ENCODE measurements at places on chromosomes 7 and 10. TPM values are rescaled to one million over a fixed set of nuclear protein-coding genes. Genes with fewer than 3 reads are reported as not detected.

Gene AZGP1
- 2.3 TPM for total RNA-seq

Gene PLXDC2
- 155 TPM for total RNA-seq

Gene C7orf57
- not detected for total RNA-seq

Gene RAB19
- not detected for total RNA-seq

Gene DPCD
- total RNA-seq, result 12.6 TPM

DNA sequence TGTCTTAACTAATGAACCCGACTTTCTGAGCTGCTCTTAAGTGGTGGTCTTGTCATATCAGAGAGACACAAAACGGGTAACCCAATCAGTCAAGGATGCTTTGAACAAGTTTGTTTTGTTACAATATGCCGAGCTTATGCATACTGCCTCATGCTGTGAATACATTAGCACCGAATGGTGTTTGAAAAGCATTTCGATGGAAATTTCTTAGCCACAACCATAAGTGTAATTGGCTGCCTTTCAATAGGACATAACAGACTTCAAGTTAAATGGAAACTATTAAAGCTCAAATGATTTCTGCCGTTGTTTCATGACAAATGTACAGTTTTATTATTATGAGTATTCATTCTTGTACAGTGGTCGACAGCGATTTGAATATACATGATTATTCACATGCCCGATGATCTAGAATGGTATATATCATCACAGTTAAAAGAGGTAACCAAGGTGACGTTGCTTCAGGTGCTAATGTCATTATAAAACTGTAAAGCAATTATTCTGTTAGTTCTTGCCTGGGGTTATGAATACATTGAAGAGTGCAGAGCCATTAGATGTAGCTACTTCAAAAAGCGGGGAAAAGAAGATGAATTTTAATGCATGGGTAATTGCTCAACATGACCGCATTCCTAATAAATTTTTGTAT lies 118.8 kb downstream of the EBF3 start:
- no peaks in the 10 kb centered on the region for H3K4me1 ChIP-seq
- H3K36me3 ChIP-seq, result no peaks in the 10 kb centered on the region
- no peak overlapping the region for H3K4me3 ChIP-seq
- DNase-seq, result no peak

DNA sequence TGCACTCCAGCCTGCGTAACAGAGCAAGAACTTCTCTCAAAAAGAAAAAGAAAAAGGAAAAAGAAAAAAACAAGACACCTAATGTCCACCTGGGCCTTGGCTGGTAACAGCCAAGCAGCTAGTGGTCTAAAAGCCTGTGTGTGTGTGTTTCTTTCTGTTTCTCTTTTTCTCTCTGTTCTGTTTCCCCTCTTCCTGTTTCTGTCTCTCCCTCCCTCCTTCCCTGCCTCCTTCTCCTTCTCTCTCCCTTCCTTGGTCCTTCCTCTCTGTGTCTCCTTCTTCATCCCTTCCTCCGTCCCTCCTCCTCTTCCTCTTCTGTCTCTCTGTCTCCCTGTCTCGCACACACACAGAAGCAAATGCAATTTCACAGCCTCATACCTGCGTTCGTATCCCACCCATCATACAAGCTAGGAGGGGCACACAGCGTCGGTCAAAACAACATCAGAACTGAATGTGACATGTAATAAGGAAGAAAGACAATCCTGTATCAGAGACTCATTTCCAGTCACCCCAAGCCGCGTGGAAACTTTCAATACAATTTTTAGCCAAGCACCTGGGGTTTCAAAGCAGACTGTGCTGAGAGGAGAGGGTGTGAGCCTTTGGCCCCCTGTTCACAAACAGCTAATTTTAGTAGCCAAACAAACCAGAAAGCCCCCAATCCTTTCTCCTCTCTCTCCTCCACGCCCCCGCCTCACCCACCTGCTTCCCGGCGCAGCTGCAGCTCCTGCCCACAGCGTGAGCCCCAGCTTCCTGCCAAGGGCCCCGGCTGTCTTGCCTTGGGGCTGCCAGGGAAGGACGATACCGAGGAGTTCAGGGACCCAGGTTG lies 50.2 kb upstream of the GNA12 start:
- peaks cover 9% of the 10 kb centered on the region for H3K4me1 ChIP-seq
- H3K4me3 ChIP-seq, result peak overlapping the region; percentile 39
- DNase-seq, result no peak
- no peak overlapping the region for H3K27ac ChIP-seq
- H3K36me3 ChIP-seq, result no peaks in the 10 kb centered on the region

DNA sequence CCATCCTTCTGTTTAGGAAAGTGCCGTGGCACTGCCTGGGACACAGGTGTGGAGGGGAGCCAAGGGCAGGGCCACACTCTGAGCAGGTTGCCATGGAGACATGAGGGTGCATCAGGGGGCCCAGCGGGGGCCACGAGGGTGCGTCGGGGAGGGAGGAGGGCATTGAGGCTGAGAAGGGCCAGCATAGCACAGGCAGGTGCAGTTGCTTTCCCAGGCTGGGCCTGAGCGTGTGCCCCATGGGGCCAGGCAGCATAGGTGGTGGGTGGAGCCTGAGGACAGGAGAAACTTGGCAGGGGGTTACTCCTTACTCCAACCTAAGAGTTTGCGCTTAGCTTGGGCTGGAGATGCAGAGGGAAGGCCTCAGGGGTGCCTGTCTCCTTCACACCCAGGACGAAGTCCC lies 15.2 kb downstream of the YKT6 start:
- no peak for DNase-seq
- peaks cover 17% of the 10 kb centered on the region for H3K36me3 ChIP-seq
- no peaks in the 10 kb centered on the region for H3K27me3 ChIP-seq
- no peaks in the 10 kb centered on the region for H3K4me1 ChIP-seq

DNA sequence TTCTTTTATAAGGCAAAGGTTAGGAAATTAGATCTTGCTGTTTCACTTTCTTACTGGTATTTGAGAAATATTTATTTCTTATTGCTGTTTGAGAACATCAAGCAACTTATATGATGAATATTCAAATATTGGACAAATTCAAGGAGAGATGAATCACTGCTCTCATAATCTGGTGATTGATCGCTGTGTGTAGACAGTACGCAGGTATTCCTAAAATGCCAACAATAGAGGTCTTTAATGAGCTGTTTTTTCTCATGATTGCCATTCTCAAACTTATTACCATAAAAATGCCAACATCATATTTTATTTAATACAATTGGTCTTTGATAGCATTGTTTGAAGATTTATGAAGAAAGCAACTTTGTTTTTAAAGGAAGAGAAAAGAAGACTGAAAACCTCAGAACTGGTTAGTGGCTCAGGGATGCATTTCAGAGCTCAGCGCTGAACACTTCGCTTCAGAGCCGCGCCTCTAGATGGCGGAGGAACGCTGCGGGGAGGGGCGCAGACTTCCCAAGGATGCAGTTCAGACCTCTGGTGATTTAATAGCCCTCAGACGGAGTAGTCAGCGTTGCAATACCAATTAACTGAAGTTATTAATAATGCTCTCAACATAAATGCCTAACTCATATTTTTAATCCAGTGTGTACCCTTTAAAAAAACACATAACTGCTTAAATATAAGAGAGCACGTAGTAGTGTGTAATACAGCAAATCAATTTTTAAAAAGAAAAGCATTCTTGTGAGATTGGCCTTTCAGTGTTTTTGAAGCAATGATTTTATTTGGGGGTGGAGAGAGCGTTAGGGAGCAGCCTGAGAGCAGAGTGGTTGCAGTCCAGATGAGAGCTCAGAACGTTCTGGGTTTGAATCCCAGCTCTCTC lies 38.5 kb upstream of the STEAP4 start:
- no peak overlapping the region for H3K4me3 ChIP-seq
- no peaks in the 10 kb centered on the region for H3K27me3 ChIP-seq
- no peaks in the 10 kb centered on the region for H3K36me3 ChIP-seq

DNA sequence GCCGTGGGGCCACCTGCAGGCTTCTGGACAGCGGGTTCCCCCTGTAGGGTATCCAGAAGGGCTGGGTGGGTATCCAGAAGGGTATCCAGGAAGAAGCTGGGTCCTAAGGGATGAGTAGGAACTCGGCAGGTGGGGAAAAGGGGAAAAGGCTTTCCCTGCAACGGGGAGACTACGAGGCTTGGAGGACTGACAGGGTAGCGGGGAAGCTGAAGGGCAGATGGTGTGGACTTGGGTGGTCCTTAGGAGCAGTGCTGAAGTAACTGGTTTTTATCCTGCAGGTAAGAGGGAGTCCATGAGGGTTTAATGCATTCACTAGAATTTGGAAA lies 525 bp downstream of the UBE2D4 start:
- peak overlapping the region; percentile 90 for H3K4me3 ChIP-seq
- DNase-seq, result no peak
- H3K36me3 ChIP-seq, result no peaks in the 10 kb centered on the region
- H3K27me3 ChIP-seq, result no peaks in the 10 kb centered on the region
- H3K27ac ChIP-seq, result peak overlapping the region; percentile 93

DNA sequence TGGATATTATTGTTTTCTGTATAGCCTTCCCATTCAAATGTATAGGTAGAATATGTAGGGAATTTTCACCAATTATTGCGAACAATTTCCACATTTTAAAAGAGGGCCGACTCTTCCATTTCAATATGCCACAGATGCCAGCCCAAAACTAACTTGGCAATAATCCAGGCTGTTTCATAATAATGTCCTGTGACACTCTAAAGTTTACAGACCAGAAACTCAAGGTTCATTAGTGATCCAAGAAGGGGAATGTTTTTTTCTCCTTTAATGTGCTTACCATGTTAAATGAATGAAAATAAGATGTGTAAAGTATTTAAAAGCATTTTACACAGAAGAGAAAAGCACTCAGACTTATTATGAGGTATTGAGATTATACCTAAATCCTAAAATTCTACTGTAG lies 63.0 kb upstream of the FAM3C start:
- H3K27ac ChIP-seq, result no peak overlapping the region
- H3K4me3 ChIP-seq, result no peak overlapping the region
- no peak for DNase-seq
- H3K4me1 ChIP-seq, result no peaks in the 10 kb centered on the region
- H3K36me3 ChIP-seq, result no peaks in the 10 kb centered on the region

DNA sequence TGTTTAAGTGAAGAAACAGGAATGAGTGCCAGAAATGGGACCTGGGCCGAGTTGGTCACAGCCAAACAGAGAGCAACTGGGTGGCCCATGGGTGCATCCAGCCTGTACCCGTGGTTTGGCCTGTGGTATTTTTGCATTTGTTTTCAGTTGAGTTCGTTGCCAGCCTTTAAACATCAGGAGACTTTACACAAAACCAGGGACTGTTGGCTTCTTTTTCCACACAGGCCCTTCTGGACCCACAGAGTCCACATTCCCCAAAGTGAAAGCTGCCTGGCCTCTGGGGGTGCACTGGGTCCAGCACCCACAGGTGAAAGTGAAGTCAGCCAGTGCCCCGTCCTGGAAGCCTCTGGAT lies 54.1 kb upstream of the TNS3 start:
- peak overlapping the region; percentile 88 for H3K27ac ChIP-seq
- peaks cover 71% of the 10 kb centered on the region for H3K4me1 ChIP-seq
- DNase-seq, result no peak
- peak overlapping the region; percentile 37 for H3K4me3 ChIP-seq
- no peaks in the 10 kb centered on the region for H3K27me3 ChIP-seq

DNA sequence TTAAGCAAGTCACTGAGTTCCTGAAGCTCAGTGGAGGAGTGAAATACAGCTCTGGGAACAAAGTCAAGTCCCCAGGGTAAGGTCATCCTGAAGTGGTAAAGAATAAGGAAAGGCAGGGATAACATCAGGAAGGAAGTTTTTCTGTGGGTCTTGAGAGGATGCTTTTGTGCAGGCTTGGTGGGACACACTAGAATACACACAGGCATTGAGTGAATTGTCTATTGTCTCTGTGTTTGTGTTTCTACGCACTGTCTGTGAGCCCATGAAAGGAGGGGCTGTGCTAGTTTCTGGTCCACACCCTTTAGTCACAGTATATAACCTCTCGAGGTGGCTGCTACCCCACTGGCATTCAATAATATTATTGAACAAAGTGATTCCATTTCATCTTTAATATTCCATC lies 95.8 kb upstream of the ABCB5 start:
- H3K27ac ChIP-seq, result no peak overlapping the region
- no peak for DNase-seq
- H3K27me3 ChIP-seq, result no peaks in the 10 kb centered on the region
- H3K36me3 ChIP-seq, result no peaks in the 10 kb centered on the region
- no peaks in the 10 kb centered on the region for H3K4me1 ChIP-seq

GRCh38 chr7:143987513-143987912 lies 12.6 kb upstream of the OR6B1 start:
- H3K27ac ChIP-seq, result no peak overlapping the region
- no peaks in the 10 kb centered on the region for H3K36me3 ChIP-seq
- no peak for DNase-seq
- H3K4me3 ChIP-seq, result no peak overlapping the region
- no peaks in the 10 kb centered on the region for H3K4me1 ChIP-seq

GRCh38 chr7:93890464-93891068 lies at the start of gene TFPI2:
Gene TFPI2 (minus strand): TSS chr7:93890753. CDS start chr7:93890678, 75 bp downstream.
- no peaks in the 10 kb centered on the region for H3K27me3 ChIP-seq
- H3K36me3 ChIP-seq, result no peaks in the 10 kb centered on the region
- no peaks in the 10 kb centered on the region for H3K4me1 ChIP-seq
- H3K4me3 ChIP-seq, result peak within 1 kb of the TSS; percentile 85
- no peak within 1 kb of the TSS for H3K27ac ChIP-seq

DNA sequence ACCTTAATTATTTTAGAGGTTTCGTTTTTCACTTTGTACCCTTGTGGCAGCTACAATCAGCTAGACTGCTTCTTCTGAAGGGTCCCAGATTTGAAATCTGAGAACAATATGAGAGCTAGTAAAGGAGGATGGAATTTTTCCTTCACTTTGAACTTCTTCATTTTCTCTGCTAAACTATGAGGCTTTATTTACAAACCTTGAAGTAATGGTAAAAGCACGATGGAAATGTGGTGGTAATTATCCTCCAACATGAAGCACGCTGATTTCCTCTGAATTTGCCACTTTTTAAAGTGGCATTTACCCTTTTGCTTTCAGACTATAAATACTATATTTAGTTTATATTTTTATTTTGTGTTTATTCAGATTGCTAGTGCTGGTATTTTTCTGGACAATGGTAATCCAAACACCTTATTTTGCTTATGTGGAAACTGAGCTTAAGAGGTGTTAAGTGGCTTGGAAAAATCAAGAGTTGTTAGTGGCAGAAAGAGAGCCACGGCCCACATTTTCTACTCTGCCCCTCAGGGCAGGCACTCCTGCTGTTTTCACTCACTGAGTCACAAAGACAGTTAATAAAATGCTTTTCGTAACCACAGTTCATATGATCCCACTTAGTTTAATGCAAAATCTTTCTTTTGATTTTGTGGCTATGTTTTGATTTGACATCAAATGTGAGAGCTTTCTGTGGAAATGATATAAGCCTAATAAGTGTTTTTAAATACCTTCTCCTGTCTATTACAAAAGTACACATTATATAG lies 2.7 kb downstream of the SSMEM1 start:
- no peak for DNase-seq
- H3K4me3 ChIP-seq, result no peak overlapping the region
- H3K27me3 ChIP-seq, result no peaks in the 10 kb centered on the region
- H3K36me3 ChIP-seq, result no peaks in the 10 kb centered on the region
